KBM-7 (cell line): ENCODE measurements at places on chromosomes 12 and 14.
A peak's percentile ranks its signal among the peaks of the same experiment; 100 is the strongest.

DNA sequence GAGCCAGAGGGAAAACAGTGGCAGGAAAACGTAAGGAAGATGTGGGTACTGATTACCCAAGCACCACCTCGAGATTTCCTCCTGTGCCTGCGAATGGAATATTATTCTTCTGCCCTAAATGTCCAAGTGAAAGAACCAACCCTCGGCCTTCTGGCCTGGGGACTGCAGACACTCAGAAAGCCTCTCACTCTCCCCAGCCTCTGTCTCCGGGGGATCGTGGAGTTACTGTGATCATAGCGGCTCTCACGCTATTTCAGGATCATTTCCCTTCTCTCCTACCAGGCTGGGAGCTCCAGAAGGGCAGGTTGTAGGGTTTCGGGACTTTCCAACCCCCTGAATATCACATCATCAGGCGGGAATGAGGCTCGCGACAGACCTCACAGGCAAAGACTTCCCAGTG lies 68.9 kb downstream of the KDM2B start:
- no peak for DNase-seq

DNA sequence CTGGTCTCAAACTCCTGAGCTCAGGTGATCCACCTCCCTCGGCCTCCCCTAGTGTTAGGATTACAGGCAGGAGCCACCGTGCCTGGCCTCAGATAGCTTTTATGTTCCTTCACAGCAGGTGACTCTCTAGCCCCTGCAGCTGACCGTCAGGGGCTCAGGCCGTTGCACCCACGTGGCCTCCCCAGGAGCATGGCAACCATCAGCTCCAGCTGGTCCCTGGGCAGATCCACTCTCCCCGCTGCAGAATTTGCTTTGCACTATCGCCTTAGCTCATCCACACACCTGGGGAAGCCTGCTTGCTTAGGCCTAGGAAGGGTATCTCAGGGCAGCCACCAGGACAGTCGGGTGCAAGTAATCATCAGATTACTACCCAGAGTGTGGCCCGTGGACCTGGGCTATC lies 62.6 kb downstream of the TSPAN9 start:
- DNase-seq = no peak

DNA sequence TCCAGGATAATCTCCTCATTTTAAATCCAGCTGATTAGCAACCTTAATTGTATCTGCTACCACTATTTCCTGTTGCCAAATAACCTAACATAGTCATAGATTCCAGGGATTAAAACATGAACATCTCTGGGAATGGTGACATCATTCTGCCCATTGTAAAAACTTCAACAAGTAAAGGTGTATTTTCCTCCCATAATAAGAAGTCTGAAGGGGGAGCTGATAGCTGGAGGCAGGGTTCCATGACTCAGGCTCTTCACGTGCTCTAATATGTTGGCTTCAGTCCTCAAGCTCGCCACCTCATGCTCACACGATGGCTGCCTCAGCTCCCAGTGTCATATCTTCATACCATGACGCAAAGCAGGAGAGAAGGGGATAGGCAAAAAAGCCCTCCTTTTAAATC lies 172.0 kb upstream of the VASH1 start:
- no peak for DNase-seq

GRCh38 chr12:111274777-111275176 lies 94.1 kb downstream of the PHETA1 start:
- DNase-seq = peak; percentile 39

GRCh38 chr12:95115641-95116040 lies 42.2 kb upstream of the NR2C1 start:
- no peak for DNase-seq

- DNase-seq = no peak
Measured at GRCh38 chr12:95605875-95606274, 54.6 kb upstream of the USP44 start.

DNA sequence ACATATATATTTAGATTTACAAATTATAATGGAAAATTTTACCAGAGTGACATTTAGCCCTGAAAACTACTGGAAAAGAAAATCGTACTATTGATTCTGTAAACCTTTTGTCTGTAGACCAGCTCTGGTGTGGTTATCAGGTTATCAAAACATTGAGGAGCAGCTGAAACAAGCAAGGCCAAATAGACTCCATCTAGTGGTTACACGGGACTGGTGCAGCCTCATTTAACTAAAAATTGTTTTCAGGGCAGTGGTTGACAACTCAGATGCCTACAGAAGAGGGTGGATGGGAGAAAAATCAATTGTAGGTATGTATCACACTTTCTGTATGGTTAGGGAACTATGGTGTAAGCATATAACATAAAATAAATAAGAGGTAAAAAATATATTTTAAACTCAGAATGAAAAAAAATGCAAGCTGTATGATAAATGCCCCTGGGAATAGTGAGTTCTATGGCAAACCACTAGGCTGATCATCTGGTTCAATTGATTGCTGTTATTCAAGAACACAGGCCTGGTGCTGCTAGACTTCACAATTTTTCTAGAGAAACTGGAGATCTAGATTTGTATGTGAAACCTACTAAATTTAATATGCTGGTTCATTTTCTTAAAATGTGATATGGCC lies 51.2 kb downstream of the ACSS3 start:
- DNase-seq = peak; percentile 49

GRCh38 chr12:55681142-55682077 lies 26.3 kb downstream of the ITGA7 start:
- peak; percentile 84 for DNase-seq

GRCh38 chr12:117714203-117714602 lies 254.6 kb downstream of the KSR2 start:
- no peak for DNase-seq

- peak; percentile 70 for DNase-seq
Measured at GRCh38 chr12:121465921-121466793, 66.2 kb downstream of the RNF34 start.

GRCh38 chr12:4717806-4718205 lies 2.4 kb upstream of the GALNT8 start:
- DNase-seq = no peak

DNA sequence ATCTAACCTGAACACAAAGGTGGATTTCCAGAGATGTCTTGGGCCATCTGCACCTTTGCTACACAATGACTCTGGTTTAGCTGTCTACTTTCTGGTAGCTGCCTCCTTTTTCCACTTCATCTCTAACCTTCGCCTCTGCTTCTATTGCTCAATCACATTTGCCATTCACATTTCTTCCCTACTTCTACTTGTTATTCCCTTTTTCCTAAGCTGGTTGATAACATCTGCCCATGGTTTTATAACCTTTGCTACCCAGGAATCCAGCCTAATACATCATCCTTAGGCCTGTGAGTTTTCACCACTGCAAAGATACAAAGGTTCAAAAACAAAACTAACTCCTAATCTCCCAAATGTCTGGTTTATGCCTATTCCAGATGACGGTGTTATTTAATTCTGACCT lies 13.2 kb downstream of the SPPL3 start:
- DNase-seq = no peak

DNA sequence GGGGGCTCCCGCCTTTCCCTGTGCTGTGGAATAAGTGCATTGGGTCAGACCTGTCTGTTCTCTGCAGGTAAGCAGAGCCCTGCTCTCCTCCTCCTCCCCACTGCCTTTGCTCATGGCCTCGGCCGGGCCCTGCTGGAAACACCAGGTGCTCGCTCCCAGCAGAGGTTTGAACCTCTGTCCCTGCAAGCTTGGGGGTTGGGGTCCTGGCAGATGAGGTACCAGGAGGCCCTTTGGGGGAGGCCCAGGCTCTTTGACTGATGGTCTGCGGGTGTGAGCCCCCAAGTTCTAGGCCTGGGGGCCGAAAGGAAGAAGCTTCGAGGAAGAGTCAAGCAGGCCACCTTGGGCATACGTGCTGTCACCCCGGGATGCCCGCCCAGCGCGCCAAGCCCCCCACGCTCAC lies 22.1 kb upstream of the CEP170B start:
- no peak for DNase-seq

- DNase-seq = peak; percentile 3
Measured at GRCh38 chr14:90573385-90574105, 176.7 kb downstream of the CALM1 start.

- DNase-seq = no peak
Measured at GRCh38 chr14:96309896-96310330, 53.2 kb downstream of the ATG2B start.

- no peak for DNase-seq
Measured at GRCh38 chr14:99320621-99321235, 48.7 kb upstream of the BCL11B start.

DNA sequence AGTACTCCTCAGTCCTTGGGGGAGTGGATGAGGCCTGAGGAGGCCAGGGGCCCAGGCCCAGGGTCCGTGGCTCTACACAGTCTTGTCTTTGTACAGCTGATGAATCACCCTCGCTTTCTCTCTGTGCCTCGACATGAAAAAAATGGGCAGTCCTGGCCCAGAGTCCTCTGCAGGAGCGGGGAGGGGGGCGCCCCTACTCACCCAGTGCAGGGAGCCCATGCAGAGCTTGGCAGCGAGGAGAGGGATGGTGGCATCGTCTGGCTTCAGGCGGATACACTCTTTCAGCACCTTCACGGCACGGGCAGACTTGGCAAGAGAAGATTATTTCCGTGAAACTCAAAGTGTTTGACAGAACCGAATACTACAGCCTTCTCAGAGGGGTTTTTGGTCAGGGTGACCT lies 159.3 kb downstream of the TTC7B start:
- DNase-seq = no peak

GRCh38 chr12:56987011-56987410 lies 19.3 kb downstream of the ZBTB39 start:
- no peak for DNase-seq

- no peak for DNase-seq
Measured at GRCh38 chr14:77470224-77470870, 12.5 kb downstream of the AHSA1 start.

DNA sequence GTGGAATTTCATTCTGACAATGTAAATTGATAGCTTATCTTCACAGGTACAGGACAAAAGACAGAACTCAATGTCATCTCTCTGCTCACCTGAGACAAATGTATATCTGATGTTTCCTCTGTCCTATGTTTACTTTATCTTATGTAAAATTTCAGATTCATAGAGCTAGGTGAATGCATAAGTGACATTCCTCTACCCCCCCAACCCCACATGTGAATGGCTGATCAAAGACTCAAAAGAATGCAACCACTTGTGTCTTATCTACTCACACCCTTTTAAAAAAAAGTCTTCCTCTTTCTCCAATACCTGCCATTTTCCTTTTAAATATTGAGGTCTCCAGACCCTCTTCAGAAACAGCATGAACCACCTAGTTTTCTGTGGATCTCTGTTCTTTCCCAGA lies 736.6 kb upstream of the SEL1L start:
- no peak for DNase-seq

GRCh38 chr12:26465419-26466097 lies 270.2 kb downstream of the SSPN start:
- no peak for DNase-seq

DNA sequence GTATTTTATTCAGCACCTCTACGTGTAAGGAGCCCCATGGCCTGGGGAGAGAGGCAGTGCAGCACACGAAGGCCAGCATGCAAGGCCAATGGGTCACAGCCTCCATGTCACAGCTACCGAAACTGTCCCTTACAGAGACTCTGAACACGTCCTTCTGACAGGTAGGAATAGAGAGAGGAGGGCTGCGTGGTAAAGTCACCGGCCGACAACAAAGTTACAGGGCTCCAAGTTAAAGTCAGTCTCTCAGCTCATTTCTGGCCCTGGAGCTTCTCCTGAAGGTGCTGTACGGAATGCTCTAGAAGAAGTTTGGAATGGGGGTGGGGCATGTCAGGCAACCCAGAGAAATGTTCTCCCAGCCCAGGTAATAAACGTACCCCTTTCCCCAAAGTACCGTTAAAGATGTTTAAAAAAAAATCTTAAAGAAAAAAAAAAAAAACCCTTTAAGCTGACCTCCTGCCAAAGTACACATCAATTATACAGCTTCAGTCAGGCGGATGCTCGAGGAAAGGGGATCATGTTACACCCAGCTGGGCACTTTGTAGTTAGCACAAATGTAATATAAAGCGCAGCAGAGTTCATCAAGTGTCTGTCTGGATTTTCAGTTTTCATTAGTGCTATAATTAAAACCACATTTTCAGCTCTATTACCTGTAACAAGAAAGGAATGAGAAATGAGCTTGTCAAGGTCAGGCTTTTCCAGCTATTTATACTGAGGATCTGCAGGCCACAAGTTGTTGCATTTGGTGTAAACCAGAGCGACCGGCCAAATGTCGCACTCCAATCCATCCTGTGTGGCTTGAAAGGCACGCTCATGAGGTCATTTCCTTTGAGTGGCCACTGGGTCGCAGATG lies 53.3 kb upstream of the CDKN3 start:
- no peak for DNase-seq

- no peak for DNase-seq
Measured at GRCh38 chr12:123111498-123112165, 39.3 kb downstream of the PITPNM2 start.

GRCh38 chr12:124006846-124007713 lies 34.1 kb downstream of the ZNF664 start:
- no peak for DNase-seq

- peak; percentile 33 for DNase-seq
Measured at GRCh38 chr14:36747411-36748184, 85.9 kb downstream of the PAX9 start.

DNA sequence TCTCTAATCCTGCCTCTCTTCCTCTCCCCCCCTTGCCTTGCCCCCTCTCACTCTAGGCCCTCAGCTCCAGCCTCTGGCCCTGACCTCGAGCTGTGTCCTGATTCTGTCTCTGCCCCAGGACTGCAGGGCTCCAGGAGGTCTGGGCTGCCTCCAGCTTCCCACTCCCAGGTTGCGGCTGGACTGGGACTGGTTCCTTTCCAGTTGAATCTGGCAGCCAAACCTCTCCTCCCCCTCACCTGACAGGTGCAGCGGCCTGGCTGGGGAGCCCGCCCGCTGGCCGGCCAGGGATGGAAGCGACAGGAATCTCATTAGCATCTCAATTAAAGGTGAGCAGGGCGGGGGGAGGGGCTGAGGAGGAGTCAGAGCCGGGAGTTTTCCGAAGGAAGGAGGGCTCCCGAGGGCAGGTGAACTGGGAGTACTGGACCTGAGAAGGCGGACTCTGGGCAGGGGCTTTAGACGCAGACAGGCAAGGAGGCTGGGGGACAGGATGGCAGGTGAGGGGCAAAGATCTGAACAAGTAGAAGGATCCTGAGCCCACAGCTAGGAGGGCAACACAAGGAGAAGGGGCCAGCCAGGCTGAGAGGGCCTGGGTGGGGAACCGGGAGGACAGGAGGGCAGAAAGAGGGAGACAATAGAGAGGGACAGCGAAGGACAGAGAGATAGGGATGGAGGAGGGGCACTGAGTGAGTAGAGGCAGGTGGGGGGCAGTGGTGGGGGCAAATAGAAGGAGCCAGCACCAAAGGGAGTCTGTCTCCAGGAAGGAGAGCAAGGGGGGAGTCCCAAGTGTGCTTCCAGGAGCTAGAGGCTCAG lies at the start of gene SCNN1A:
TSS of gene SCNN1A (minus strand) at position 295 of the 810 bp plus-strand sequence. CDS start 780 bp downstream, outside the sequence.
- no peak for DNase-seq

DNA sequence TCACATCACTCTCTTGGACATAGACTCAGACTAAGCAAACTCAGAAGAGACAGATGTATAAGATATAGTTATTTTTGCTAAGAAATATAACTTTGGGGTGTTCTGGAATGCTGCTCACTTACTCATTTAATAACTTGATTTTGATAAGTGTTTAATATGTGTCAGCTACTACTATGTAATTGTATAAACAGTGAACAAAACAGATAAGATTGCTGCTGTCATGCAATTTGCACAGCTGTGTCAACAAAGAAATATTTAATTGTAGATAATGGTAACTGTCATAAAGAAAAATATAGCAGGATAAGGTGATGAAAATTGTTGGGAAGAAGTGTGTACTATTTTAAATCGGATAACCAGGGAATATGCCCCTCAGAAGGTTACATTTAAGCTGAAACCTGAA lies 84.1 kb upstream of the ZDHHC17 start:
- no peak for DNase-seq

GRCh38 chr12:22160396-22161003 lies 114.5 kb downstream of the CMAS start:
- DNase-seq = no peak
